ENCODE measurements at places on chromosomes 4 and X.

DNA sequence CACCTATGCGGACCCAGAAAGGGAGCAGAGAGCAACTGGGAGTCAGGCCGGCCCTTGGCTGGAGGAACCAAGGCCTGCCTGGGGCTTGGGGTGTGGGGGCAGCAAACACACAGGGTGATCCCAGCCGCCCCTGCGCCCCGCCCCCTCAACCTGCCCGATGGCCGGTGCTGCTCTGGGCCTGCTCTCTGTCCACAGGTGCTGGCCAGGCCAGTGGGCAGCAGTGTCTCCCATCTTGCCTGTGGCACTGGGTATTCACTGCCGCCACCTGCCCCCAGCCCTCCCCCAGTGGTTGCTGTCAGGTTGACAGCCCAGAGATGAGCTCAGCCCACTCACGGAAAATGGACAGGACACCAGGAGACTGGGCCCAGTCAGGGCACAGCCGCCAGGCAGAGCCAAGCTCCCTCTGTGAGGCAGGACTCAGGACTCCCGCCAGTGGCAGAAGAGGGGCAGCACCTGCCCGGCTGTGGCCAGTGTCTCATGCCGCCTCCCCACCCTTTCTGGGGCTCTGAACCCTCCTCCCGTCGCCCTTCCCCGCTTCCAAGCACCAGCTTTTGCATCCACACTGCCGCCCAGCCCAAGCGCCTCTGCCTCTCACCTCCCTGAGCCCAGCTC, 4.7 kb downstream of the NKX1-1 start:
- peak; percentile 35 for DNase-seq

DNA sequence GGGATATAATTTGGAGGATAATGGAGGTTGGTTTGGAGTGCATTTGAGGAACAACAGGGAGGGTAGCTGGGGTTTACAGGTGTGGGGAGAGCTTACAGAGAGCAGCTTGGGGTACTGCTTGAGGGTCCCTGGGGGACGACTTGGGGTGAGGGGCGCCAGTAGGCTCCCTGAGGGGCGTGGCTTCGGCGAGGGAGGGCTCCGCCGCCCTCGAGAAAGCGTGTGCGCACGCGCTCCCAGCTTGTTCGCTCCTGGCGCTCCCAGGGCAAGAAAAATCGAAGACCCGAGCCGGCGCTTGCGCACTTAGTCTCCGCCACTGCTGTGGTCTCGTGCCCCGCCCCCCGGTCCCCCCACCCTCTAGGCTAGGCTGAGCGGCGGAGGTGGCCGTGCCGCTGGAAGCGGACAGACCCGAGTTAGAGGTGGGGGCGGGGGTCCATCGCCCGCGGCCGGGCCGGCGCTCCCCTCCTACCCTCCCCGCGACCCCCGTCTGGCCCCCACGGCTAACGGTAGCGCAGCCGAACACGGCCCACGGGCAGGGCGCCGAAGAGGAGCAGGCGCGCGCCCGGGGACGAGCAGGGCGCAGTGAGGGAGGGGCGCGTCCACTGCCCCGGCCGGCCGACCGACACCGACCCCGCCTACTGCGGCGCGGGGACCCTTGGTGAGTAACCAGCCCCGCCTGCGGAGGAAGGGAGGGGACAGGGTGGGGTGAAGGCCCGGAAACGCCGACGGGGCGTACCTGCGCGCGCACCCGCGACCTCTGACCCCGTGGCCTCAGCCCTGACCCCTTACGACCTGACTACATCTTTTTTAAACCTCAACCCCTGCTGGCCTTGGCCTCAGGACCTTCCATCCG, 5.4 kb upstream of the CCDC120 start:
- peak; percentile 60 for DNase-seq

- no peak for DNase-seq
These were observed 136.2 kb upstream of the MED14 start for GRCh38 chrX:40871385-40872082.

GRCh38 chr4:103802766-103803165, 83.0 kb upstream of the TACR3 start:
- no peak for DNase-seq

GRCh38 chr4:164251257-164251656, 502.7 kb upstream of the SMIM31 start:
- DNase-seq = no peak

DNA sequence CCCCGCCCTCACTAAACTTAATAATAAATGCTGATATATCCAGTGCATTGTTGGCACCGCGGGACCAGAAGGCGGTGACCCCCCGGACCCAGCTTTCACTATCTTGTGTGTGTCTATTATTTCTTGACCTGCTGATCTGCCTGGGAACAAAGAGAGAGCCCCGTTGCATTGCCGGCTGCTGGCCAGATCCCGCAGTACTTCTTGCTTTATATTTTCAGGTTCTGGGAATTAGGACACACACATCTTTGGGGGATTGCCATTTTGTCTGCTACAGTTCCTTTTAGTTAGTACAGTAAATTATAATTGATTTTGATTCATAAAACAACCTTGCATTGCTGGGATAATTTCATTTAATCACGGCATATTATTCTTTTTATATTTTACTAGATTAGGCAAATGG, 2.2 kb upstream of the RTL8B start:
- no peak for DNase-seq

DNA sequence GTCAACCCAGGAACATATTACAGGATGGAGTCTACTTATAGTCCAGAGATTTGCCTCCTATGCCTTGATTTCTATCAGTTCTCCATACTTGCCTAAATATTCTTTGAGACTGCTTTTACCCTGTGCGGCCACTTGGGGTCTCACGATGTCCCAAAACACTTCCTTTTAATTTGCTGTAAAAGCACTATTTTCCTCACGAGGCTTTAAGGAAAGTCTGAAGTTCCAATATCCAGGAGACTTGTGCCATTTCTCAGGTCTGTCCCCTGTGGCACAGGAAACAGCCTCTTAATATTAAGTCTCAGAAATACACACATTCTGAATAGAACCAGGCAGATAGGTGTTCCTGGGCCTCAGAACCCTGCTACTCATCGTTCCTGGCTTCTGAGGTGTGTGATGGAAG, 142.9 kb downstream of the TMEM164 start:
- DNase-seq = peak; percentile 48

GRCh38 chr4:182513587-182514291, 270.5 kb downstream of the TENM3 start:
- DNase-seq = no peak

DNA sequence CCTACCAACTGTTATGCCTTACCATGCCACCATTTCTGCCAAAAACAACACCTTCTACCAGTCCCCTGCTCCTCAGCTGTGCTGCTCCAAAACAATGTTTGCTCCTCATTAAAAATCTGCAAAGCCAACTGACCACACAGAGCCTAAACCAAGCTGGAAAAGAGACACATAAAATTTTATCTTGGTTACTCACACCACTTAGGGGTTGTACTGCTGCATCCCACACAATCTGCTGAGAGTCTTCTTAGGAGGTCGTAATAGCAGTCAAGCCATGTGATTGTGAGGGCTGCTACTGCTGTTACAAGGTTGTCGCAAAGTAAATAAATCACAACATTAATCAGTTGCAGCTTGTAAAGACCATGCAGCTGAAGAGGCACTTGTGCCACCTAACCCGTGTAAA, 607.4 kb upstream of the FAM241A start:
- DNase-seq = no peak

GRCh38 chr4:183797445-183798300, 107.4 kb upstream of the STOX2 start:
- DNase-seq = peak; percentile 67

DNA sequence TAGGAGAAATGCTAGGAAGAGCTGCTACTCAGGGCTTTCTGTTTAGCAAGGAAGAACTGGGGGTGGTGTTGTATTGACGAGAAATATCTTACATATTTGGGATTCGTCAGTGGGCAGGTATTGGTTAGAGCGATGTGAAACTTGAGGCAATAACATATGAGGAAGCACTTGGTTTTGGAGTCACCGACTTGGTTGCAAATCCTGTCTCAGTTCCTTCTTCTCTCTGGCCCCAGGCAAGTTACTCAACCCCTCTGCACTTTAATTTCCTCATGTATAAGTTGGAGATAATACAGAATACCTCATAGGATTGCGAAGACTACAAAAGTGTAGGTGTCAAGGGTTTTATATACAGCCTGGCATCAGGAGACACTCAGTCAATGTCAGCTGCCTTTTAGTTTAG, 34.1 kb downstream of the GPAT3 start:
- DNase-seq = no peak

DNA sequence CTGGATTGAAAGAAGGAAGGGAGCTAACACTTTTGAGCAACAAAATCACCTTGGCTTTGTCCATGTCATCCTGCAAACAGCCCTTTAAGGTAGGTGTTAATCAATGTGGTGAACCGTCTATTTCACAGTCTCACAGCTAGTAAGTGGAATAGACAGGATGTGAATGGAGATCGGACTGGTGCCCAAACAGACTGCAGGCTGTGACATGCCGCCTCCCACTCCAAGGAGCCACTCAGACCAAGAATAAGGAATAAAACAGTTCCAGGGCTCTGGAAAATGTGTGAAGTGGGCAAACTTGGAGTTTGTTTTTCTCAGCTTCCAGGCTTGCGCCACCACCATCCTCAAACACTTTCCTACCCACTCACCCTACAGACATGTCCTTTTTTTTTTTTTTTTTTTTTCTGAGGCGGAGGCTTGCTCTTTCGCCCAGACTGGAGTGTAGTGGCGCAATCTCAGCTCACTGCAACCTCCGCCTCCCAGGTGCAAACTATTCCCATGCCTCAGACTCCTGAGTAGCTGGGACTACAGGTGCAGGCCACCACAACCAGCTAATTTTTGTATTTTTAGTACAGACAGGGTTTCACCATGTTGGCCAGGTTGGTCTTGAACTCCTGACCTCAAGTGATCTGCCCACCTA, 57.7 kb upstream of the SEC24B start:
- no peak for DNase-seq

GRCh38 chr4:38266616-38267015, 306.4 kb downstream of the PTTG2 start:
- DNase-seq = no peak

DNA sequence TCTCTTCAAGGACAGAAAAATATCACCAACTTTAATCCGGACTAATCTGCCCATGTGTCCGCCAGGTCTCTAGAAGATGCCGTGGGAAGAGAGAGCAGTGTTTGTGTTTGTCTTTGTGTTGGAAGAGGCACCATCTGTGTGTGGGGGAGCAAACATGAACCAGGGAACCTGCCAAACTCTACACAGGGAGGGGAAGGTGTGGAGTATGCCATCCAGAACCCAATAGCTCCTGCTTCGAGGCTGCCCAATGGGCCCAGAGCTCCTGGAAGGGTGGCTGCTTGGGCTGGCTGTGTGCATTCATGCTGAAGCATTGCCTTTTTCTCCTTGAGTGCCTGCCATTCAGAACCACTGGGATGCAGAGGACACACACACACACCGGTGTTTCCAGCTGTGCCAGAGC, 536.2 kb downstream of the MID1IP1 start:
- DNase-seq = no peak

DNA sequence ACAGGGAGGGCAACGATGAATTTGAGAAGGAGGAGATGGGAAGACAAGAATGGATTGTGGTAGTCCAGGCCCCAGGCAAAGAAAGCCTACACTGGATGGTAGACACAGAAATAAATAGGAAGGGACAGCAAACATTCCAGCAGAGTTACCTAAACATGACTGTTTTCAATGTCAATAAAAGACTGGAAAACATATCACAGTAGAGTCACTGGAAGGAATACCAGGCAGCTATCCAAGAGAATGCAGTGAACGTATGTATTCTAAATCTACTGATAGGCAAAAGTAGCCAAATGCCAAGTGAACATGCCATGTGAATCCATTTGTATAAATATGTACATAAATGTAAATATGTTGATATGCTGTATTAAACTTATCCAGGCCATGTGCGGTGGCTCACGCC, 183.0 kb downstream of the PALLD start:
- DNase-seq = no peak

- DNase-seq = no peak
These were observed 1130.8 kb downstream of the FAT4 start for GRCh38 chr4:126445596-126445995.

Measured in mesothelial cell of epicardium (in vitro differentiated cells).